Bone marrow (tissue), 2 donors: ENCODE measurements at places on chromosomes 4 and X.

GRCh38 chr4:110989125-110989524, 366.2 kb upstream of the PITX2 start:
- no peak for DNase-seq

GRCh38 chr4:88511236-88511635, 12.3 kb downstream of the PYURF start:
- no peak for DNase-seq

GRCh38 chrX:40423299-40423698, 157.5 kb upstream of the ATP6AP2 start:
- no peak for DNase-seq

DNA sequence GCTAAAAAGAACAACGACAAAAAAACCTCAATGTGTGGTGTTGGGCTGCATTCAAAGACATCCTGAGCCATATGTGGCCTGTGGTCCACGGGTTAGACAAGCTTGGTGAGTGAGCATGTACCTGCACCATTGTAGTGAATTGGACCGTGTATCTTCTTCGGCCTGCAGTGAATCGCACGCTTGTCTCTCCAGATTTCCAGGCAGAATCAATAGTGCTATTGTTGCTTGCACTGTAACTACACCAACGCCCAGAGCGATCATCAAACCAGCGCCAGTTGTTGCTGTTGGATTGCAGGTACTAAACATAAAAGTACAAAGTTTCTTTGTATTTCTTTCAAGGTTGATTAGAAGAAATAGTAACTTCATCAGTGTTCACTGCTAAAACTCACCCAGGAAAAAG, 101.6 kb downstream of the HUWE1 start:
- DNase-seq = no peak

GRCh38 chr4:152000518-152000917, 239.7 kb upstream of the GATB start:
- no peak for DNase-seq
